ENCODE measurements at places on chromosomes 7 and 10.

DNA sequence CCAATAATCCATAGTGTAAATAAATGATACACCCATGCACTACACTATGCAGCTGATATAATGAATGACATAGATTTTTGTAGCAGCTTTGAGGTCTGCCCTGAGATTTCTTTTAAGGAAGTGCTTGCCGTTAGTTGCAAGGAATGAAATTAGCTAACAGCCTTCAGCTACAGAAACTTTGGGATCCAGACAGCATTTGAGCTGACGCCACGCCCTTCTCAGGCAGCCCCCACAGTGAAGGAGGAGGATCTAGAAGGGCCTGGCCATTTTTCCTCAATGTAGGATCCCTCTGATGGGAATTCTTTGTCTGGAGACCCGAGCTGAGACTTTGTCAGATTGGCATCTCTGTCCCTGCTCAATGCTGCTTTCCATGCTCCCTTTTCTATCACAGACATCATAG lies 6.1 kb upstream of the PDK4 start:
- no peak for DNase-seq

DNA sequence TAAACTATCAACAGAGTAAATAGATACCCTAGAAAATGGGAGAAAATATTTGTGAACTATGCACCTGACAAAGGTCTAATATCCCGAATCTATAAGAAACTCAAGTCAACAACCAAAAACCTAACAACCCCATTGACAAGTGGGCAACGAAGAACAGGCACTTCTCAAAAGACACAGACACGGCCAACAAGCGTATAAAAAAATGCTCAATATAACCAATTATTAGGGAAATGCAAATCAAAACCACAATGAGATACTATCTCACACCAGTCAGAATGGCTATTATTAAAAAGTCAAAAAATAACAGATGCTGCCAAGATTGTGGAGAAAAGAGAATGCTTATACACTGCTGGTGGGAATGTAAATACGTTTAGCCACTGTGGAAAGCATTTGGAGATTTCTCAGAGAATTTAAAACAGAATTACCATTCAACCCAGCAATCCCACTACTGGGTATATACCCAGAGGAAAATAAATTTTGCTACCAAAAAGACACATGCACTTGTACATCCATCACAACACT lies 63.2 kb upstream of the CAV2 start:
- DNase-seq, result no peak

DNA sequence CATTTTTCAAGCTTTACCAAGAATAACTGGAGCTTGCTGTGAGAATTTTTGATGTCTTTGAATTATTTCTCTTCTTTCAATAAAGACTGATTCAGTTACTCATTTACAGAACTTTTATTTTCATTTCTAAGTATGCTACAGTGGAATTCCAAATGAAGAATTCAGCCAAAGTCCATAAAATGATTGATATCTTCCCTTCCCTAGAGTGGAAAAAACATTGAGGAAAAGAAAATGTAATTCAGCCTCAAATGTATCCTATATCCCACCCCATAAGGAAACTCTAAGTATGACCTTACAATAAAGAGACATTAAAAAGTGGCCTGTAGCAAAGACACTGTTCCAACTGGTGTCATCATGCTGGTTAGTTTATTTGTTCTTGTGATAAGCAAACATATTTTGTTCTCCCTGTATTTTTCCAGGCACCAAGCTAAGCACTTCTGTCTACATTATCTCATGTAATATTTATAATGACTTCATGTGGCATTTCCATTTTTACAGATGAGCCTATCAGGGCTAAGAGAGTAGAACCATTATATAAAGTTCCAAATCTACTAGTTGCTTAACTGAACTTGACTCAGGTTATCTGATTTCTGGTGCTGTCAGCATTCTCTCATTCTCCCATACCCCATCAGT lies 450.4 kb downstream of the NEBL start:
- DNase-seq, result no peak

DNA sequence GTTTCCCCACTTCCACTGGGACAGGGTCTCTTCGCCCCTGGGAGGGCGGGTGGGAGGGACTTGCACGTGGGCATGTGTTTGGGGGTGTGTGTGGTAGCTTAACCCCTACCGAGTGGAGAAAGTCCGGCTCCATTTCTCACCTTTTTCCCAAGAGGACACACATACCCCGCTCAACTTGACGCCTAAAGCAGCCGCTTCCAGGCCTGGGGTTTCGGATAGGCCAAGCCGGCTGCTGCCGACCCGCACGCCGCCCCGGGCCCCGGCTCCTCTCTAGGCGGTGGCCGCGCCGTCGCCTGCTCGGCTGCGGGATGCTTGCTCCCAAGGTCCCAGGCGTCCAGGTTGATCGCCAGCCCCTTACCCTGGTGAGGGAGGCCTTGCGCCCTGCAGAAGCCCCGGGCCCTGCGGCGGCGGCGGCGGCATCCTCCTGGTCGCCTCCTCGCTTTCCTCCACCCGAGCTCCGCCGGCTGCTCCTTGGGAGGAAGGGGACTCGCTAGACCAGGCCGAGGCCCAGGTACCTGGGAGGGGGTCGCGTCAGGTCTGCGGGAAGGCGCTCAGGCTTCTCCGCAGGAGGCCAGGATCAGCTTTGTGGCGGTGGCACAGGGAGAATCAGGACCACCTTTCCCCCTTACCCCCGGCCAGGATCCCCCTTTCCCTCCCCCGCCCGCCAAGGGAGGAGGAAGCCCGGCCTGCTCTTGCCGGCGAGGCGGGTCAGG lies 3.2 kb upstream of the GATA3 start:
- DNase-seq, result no peak

DNA sequence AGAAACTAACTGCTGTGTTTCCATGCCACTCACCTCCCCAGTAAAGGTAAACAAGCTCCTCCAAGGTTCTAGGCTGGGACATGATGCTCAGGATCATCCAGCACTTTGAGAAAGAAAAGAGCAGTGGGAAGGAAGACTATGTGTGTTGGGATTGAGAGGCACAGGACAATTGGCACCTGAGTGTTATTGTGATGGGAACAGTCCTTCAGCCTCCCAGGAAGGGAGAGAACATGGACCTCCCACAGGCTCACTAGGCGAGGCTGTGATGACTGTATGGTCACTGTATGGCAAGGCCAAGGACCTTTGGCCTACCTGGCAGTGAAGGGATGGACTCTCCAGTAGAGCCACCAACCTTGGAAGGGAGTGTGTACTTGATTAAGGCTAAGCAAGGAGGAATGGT lies 123.2 kb upstream of the UNC5B start:
- no peak for DNase-seq

Measured in natural killer cell treated with Interleukin-12 subunit alpha and Interleukin-12 subunit beta and Interleukin-15 and Interleukin-18, amount 100 ng/mL, for 72 hours (primary cell).